ELF-1 (cell line): ENCODE measurements at places on chromosomes 3 and 15.

DNA sequence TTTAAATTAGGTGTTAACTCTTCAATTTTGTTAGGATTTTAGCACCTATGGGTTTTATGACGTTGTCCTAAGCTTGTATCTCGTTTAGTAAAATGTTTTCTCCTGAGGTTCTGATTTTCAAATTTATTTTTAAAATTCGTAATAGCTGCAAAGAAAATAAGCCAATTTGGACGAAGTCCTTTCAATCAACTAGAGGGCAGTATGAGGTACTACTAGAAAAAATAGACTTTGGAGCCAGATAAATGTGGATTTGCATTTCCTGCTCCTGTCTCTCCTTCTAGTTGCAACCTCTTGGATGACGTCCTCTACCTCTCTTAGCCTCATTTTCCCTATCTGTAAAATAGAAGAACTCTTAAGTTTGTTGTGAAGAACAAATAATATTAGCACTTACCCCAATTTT is 81.1 kb downstream of the SLTM start:
- no peak for DNase-seq

- no peak for DNase-seq
Observed at GRCh38 chr3:100882571-100882984, 110.6 kb downstream of the ABI3BP start.

- DNase-seq: no peak
Observed at GRCh38 chr3:126547721-126548120, 11.0 kb downstream of the C3orf22 start.

- DNase-seq: no peak
Observed at GRCh38 chr3:46284981-46285683, 42.9 kb downstream of the CCR3 start.

DNA sequence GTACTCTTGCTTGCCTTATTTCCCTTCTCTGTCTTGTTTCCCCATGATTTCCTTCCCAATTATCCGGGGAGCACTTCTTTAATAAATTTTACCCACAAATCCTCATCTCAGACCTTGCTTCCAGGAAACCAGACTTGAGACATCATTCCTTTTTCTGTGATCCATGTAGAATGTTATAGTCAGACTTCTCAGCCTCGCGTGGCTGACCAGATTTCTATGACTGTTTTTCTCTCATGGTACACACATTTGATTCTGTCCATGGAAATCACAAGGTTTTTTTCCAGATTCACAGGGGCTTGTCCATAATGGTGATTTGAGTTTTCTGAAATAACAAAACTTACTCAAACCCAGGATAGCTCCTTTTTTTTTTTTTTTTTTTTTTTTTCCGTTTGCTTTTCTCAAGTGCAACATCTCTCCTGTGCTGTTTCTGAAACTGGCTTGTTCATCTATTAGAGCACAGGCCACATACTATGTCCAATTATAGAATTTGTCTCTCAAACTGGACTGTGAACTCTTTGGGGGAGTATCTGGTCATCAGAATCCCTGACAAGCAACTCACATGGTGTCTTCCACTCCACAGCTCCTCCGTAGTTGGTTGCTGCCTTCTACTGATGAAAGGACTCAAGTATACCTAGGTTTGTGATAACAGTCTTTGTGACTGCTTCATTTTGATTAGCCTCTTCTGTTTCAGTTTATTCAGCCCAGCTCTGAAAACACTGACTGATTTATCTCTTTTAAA is 50.8 kb downstream of the RBMS3 start:
- no peak for DNase-seq

GRCh38 chr3:168251371-168251770 is 155.6 kb upstream of the GOLIM4 start:
- no peak for DNase-seq

GRCh38 chr15:74251131-74251811 is 15.1 kb downstream of the CCDC33 start:
- no peak for DNase-seq

- DNase-seq: no peak
Observed at GRCh38 chr15:63446255-63446654, 58.1 kb upstream of the USP3 start.

DNA sequence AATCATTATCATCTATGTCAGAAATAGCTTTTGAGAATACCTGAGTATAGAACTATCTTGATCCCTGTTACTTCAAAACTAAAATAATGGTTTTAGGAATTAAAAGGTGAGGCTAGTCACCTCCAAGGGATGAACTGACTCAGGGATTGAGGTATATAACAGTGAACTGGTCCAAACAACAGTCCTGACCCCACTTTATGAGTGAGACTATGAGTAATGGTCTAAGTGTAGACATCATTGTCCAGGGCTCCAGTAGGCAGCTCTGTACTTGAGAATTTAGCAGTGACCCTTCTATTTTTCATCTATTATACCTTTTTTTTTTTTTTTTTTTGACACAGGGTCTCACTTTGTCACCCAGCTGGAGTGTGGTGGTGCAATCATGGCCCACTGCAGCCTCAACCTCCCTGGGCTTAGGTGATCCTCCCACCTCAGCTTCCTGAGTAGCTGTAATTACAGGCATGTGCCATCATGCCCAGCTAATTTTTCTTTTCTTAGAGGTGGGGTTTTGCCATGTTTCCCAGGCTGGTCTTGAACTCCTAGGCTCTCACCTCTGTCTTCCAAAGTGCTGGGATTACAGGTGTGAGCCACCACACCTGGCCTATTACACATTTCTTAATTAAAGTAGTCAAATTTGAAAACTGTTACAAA is 36.3 kb downstream of the MLH1 start:
- no peak for DNase-seq

- DNase-seq: no peak
Observed at GRCh38 chr15:35834216-35834830, 288.4 kb upstream of the DPH6 start.

DNA sequence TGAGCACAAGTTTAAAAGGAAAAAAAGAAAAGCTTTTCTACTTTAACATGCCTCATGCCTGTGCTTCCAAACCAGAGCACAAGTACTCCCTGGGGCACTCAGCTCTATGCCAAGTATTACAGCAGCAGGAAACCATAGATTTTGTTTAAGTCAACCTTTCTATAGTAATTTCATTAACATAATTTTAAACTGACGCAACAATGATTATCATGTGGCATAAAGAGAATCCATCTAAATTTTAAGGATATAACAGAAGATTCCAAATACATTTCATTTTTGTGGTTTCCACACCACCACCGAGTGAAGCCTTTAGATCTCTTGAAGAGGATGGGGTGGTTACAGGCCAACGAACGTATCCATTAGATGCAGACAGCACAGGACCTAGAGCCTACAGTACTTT is 112.1 kb downstream of the TNIK start:
- no peak for DNase-seq

DNA sequence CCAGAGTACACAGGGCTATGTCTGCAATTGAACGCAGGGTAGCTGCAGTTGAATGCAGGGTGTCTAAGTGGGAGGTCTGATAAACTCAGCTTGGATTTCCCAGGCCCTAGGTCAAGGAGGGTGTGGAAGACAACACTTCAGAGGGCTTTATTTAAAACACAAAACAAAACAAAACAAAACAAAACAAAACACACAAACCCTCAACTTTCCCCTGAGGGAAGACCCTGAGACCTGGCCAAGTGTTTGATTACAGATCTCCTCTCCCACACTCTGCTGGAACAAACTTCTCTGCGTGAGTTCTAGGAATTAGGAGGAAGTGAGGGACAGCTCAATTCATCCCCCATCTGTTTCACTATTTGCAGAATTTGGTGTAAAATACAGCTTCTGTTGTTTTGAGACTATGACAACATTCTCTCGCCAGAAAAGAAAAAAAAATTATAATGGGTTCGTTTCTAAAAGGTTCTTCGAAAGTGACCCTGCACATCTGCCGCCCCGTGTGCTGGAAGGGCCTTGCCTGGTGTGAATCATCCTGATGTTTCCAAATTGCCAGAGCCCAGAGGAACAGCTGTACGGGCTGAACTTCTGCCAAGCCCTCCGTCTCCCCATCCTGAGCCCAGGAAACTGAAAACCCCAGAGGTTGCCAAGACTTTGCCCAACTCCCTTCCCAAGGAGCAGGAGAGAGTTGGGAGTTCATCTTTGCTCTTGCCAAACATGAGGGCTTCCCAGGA is 73.3 kb upstream of the RAD18 start:
- DNase-seq: peak; percentile 55

- no peak for DNase-seq
Observed at GRCh38 chr3:107590786-107591185, 68.0 kb downstream of the BBX start.

- no peak for DNase-seq
Observed at GRCh38 chr3:129536374-129536667, 6.7 kb upstream of the H1-8 start.

GRCh38 chr3:147775816-147776530 is 366.8 kb downstream of the ZIC1 start:
- DNase-seq: no peak

DNA sequence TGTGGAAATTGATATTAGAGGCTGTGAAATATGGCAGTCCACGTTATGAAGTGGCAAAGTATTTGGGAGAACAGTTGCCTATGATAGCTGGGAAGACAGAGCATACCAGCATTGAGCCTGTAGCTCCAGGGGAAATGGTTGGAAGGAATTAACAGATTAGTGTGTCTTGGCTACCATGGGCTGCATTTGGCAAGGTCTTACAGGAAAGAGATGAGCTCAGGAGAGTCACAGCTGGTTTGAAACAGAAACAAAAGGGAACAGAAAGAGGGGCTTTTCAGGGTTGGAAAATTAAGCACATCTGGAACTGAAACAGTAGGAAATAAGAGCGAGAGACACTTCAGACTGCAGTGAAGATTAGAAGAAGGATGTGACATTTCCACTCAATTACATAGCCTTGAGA is 141.7 kb downstream of the FBLN2 start:
- no peak for DNase-seq

GRCh38 chr15:86384186-86384585 is 304.5 kb downstream of the AGBL1 start:
- DNase-seq: no peak

- no peak for DNase-seq
Observed at GRCh38 chr3:23550402-23550801, 255.4 kb upstream of the UBE2E1 start.
